IMR-90 (cell line): ENCODE measurements at places on chromosomes 13 and 19. TPM values are rescaled to one million over a fixed set of nuclear protein-coding genes. Genes with fewer than 3 reads are reported as not detected.
A peak's percentile ranks its signal among the peaks of the same experiment; 100 is the strongest.

The TIMM50 gene
- 76.8 and 89.9 TPM in 2 replicates for polyA plus RNA-seq

The ZNF583 gene
- 1.9 and 2.8 TPM in 2 replicates for polyA plus RNA-seq

The CCDC8 gene
- polyA plus RNA-seq, result 8.9 and 9.3 TPM in 2 replicates

The FBXL12 gene
- 42.6 and 47.6 TPM in 2 replicates for polyA plus RNA-seq

The CLPTM1 gene
- 88.8 and 93.2 TPM in 2 replicates for polyA plus RNA-seq

The CGB8 gene
- polyA plus RNA-seq, result 0.47 and 0.48 TPM in 2 replicates

The KIR2DL4 gene
- not detected in 2 replicates for polyA plus RNA-seq

The PLPPR3 gene
- polyA plus RNA-seq, result 1.2 and 2.0 TPM in 2 replicates

The ZNF441 gene
- polyA plus RNA-seq, result 2.4 and 2.8 TPM in 2 replicates

The SHISA2 gene
- not detected in 2 replicates for polyA plus RNA-seq

DNA sequence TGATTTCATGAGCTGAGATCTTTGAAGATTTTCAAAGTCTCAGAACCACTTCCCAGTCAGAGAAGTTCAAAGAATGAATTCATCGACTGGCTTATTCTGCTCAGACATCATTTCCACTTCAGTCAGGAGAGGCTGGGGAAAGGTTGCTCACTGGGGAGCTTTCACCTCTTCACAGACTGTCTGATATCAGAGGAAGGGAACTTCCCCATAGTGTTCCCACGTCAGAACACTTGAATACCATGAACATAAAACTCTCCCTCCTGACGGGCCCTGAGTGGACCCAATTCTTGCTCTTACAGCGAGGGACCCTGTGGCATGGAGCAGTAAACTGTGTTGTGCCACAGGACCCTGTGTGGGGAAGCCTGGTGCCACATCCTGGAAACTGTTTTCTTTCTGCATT lies 492.6 kb downstream of the COG6 start:
- DNase-seq, result no peak

GRCh38 chr19:38412961-38413360 lies 10.1 kb downstream of the FAM98C start:
- no peak for DNase-seq

- no peak for DNase-seq
These were observed 14.3 kb downstream of the FZR1 start for GRCh38 chr19:3520166-3521103.

GRCh38 chr19:42038666-42039065 lies 31.3 kb downstream of the GRIK5 start:
- no peak for DNase-seq

GRCh38 chr19:40081411-40081810 lies 9.3 kb downstream of the ZNF780A start:
- no peak for DNase-seq

GRCh38 chr19:52224211-52224610 lies 34.4 kb downstream of the PPP2R1A start:
- no peak for DNase-seq

- no peak for DNase-seq
These were observed 7.8 kb upstream of the UBL3 start for GRCh38 chr13:29858231-29858630.

- DNase-seq, result no peak
These were observed 121.3 kb downstream of the KCTD12 start for GRCh38 chr13:76764916-76765315.

DNA sequence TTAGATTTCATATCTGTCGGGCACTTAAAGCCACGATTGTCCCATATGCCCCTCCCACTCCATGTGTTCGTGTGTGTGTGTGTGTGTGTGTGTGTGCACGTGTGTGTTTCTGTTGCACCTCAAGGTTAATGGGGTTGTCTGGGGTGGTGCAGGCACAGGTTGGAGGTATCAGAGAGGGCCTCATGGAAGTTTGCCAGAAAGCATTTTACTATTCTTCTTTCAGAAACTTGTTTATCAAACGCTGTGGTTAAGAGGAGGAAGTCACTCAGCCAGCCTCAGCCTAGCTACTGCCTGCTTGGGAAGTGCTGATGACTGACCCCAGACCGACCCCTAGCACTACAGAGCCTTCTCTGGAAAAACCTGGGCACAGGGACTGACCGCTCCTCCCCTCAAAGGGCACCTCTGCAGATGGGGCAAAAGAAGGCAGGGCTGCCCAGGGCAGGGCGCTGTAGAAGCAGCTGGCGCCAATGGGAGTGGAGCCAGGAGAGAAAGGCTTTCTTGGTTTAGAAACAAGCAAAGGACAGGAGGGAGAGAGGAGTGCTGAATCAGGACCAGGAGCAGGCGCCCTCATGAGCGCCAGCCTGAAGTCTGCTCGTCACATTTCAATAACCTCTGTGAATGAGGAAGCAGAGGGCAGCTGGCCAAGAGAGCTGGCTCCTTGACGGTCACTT lies 3.9 kb downstream of the SIAH3 start:
- DNase-seq, result no peak

- no peak for DNase-seq
These were observed 41.6 kb upstream of the AMER2 start for GRCh38 chr13:25213715-25214114.

- DNase-seq, result no peak
These were observed 41.3 kb upstream of the SCEL start for GRCh38 chr13:77494226-77494625.

- DNase-seq, result peak; percentile 7
These were observed 122.3 kb downstream of the B3GLCT start for GRCh38 chr13:31322026-31322425.

- DNase-seq, result no peak
These were observed 6.8 kb downstream of the ANO8 start for GRCh38 chr19:17327654-17328516.
